Stomach (tissue), 19 donors: ENCODE measurements at places on chromosomes 2 and 18. TPM values are rescaled to one million over a fixed set of nuclear protein-coding genes. Genes with fewer than 3 reads are reported as not detected.

DNA sequence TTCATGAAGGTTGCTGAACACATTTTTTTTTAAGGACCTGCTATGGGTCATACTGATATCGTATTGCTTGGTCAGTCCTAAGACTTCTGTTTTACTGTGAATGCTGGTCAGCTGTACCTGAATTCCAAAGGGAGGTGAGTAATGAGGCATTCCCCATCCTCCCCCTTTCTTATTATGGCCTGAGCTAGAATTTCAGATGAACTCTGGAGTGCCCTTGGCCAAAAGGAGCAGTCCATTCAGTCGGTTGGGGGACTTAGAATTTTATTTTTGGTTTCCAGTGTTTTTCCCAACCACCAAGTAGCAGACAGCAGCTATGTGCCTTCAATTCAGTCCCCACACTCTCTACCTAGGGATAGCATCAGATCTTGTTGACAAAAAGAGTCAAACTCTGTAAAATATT lies 26.9 kb upstream of the PDCL3 start:
- no peak overlapping the region for H3K4me3 ChIP-seq
- no peaks in the 10 kb centered on the region for H3K36me3 ChIP-seq
- H3K27ac ChIP-seq, result no peak overlapping the region
- DNase-seq, result no peak
- no peaks in the 10 kb centered on the region for H3K4me1 ChIP-seq
- peaks cover 6% of the 10 kb centered on the region for H3K27me3 ChIP-seq

DNA sequence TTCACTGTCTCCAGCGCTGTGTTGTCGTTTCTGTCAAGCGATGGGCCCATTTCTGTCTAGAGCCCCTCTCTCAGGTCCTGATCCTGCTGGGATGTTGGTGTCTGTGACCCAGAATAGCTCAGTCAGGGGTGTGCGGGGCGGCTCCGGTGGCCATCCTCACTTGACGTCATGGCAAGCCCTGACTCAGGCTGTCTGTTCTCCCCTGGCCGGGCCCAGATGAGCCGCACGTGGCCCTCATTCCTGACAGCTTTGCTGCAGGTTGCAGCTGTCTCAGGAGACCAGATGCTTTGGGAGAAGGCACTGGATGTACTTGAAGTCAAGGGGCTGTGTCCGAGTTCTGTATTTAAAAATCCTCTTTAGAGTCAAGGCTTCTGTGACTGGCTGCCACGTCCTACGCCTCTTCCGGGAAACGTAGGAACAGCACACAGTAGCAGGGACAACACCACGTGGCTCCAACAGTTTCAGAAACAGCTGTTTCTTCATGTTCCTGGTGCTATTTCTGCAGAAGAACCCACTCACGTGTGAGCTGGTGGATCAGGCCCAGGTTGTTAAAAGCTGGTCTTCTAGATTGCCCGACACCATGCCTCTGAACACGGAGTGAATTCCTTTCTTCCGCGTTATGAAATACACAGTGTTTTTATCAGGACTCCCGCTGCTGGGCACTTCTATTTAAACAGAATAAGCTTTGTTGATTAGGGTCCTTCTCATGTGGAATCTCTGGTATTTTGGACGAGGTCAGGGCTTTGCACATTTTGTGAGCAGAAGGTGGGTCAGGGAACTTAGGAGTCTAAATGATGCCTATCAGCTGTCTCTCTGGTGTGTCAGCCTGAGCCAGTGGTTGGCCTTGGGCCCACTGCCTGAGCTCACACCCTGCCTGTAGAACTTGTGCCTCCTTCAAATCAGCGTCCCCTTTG lies 28.3 kb upstream of the NTSR2 start:
- no peak overlapping the region for H3K4me3 ChIP-seq
- H3K4me1 ChIP-seq, result peaks cover 15% of the 10 kb centered on the region
- no peaks in the 10 kb centered on the region for H3K27me3 ChIP-seq
- peak; percentile 34 for DNase-seq
- H3K36me3 ChIP-seq, result no peaks in the 10 kb centered on the region

DNA sequence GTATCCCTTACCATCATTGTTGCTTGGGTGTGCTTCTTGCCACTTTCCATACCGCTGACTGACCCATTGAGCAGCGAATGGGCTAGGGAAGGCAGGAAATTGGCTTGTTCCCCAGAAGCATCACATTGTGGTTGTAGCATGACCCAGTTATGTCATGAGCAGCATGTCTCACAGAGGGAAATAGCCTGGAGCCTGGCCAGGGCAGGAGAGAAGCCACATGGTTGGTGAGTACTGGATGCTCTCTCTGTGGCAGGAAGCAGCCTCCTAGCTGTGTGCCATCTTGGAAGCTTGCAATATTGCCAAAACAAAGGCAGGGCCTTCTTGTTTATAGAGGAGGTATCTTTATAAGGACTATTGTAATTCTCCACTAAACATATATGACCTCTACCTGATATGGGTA lies 482.6 kb downstream of the PIK3C3 start:
- no peak for DNase-seq
- H3K4me1 ChIP-seq, result no peaks in the 10 kb centered on the region
- no peak overlapping the region for H3K27ac ChIP-seq
- H3K27me3 ChIP-seq, result no peaks in the 10 kb centered on the region
- H3K4me3 ChIP-seq, result no peak overlapping the region

DNA sequence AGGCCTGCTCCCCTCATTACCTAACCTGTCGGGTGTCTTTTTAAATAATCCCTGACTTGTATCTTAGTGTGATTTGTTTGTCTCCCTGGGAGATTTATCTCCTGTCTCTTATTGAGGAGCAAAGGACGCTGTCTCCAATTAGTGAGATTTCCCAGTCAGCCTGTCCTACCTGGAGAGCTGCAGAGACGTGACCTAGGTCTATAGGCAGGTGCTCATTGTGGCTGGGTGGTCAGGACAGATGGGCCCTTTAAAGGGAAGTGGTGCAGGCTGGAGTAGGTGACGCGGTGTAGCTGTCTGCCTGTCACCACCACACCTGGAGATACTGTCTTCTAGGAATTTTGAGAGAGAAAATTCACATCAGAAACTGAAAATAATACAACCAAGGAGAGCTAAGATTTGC lies 28.0 kb downstream of the PLB1 start:
- DNase-seq, result no peak
- no peak overlapping the region for H3K4me3 ChIP-seq
- no peaks in the 10 kb centered on the region for H3K36me3 ChIP-seq
- peaks cover 17% of the 10 kb centered on the region for H3K27me3 ChIP-seq
- H3K27ac ChIP-seq, result no peak overlapping the region
- no peaks in the 10 kb centered on the region for H3K4me1 ChIP-seq

Gene NAT8
- not detected for total RNA-seq

Gene PROKR1
- not detected for total RNA-seq

DNA sequence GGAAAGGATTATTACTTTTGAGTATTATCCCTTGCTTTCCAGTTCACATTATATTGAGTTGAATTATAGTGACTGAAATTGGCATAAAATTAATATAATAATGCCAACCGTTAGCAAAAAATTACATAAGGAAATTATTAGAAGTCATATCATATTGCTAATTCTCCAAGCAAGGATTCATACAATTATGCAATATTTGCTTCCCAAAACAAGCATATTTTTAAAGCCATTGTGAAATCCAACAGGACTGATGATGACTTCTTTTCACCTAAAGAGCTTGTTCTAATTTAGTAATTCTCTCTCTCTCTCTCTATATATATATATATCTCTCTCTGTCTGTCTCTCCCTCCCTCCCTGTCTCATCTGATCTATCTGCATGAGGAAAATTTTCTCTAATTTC lies 283.5 kb downstream of the DSEL start:
- no peaks in the 10 kb centered on the region for H3K36me3 ChIP-seq
- DNase-seq, result no peak
- no peaks in the 10 kb centered on the region for H3K4me1 ChIP-seq
- no peaks in the 10 kb centered on the region for H3K27me3 ChIP-seq
- H3K27ac ChIP-seq, result no peak overlapping the region
- no peak overlapping the region for H3K4me3 ChIP-seq

DNA sequence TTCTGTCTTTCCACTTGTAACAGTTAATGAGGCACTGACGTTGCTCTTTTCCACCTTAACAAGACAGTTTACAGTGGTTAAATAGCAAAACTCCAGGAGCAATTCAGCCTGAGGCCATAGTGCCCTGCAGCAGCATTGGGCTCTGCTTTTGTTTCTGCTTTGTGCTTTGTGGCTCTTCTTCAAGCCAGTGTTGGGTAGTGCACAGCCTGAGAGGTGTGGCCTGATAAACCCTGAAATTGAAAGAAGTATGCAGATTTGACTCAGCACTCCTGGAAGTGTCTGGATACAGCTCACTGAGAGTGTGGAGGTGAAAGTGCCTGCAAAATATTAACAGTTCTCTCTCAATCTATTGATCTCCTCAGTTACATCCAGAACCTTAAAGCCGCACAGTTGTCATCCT lies 63.0 kb downstream of the STK25 start:
- H3K27ac ChIP-seq, result no peak overlapping the region
- no peak for DNase-seq
- H3K27me3 ChIP-seq, result no peaks in the 10 kb centered on the region
- no peaks in the 10 kb centered on the region for H3K4me1 ChIP-seq
- no peak overlapping the region for H3K4me3 ChIP-seq

- no peaks in the 10 kb centered on the region for H3K36me3 ChIP-seq
- no peaks in the 10 kb centered on the region for H3K4me1 ChIP-seq
- H3K27ac ChIP-seq, result no peak overlapping the region
- H3K27me3 ChIP-seq, result no peaks in the 10 kb centered on the region
- no peak for DNase-seq
Observed at GRCh38 chr2:64615192-64615763, 38.4 kb downstream of the SERTAD2 start.
